ENCODE measurements at places on chromosomes 6 and 20.

DNA sequence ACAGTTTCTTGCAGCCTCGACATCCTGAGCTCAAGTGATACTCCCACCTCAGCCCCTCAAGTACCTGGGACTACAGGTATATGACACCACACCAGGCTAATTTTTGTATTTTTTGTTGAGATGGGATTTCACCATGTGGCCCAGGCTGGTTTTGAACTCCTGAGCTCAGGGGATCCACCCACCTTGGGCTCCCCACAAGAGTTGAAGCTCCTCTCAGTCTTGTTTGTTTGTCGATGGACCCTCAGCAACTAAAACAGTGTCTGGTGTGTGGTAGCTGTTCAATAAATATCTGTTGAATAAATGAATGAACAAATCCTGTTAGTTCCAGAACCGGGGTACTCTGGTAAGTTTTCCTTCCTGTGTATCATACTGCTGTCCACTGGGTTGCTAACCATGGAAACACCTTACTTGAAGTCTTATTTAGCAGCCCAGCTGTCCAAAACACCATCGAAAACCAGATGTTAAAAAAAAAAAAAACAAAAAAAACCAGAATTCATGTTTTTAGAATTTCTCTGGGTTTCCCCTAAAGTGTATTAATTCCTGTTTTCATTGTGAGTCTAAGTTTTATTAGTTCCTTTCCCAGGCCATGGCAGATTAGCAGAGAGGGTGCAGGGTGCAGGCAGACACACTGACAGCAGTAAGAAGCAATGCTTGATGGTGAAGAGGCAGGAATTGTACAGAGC is 7.8 kb upstream of the EZR start:
- DNase-seq, result no peak

GRCh38 chr6:83470001-83470400 is 39.1 kb upstream of the ME1 start:
- no peak for DNase-seq

DNA sequence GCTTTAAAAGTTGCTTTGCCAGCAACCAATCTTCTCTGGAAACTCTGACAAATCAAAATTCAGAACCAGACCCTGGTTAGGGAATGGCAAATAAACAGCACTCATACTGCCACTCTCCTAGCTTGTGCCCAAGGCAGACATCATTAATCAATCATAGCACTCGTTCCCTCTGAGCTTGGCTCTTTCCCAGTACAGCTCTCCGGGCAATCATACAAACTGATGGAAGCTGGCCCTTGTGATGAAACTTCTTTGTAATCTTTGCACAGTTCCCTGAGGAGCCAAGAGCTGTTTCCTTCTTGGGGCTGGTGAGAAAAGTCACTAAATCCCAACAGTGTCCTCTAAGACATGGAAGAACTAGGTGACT is 34.7 kb downstream of the KIAA1755 start:
- DNase-seq, result no peak

GRCh38 chr20:35883336-35883777 is 70.9 kb downstream of the SCAND1 start:
- no peak for DNase-seq

DNA sequence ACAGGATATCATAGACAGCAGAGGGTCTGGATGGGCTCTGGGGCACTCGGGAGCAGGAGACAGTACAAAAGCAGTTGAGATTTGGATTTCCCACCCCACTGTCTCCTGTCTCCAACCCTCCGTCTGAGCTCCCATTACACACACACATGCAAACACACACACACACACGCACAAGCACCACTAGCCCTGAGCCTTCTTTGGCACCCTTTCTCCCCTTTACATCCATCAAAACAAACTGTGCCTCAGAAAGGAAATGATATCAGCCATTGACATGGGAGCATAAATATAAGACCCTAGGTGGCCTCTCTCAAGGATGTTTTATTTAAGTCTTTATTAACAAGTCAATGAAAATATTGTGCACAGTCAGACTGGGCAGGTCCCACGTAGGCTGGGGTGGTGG is 17.5 kb downstream of the TTBK1 start:
- no peak for DNase-seq

DNA sequence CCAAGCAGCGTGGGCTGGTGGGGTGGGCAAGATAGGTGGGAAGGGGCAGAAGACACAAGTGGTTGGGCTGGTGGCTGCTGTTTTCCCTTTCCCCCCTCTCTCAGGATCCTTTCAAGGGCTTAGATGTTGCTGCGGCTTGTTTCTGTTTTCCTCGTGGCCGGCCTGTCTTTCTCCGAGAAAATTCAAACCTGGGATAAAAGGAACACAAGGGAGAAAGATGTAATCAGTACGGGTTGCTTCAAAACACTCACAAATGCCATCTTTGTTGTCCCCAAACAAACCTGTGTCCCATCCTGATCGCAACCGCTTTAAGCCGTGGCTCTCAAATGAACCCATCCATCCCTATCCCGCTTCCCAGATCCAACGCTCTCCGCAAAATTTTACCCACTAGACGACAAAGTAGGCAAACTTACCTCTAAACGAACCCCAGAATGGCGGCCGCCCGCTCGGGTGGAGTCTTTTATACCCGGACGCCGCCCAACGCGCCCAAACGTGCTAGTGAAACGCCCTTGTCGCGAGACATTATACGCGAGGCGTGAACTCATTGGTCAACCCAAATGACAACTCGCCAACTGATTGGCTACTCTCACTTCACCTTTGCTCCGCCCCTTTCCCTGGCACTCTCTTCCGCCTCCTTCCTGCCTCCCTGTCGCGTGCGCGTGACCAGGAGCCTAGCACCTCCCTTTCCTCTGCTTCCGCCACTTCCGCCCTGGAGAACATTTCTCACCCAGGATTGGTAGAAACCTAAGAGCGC is at the start of gene PPP1R10:
PPP1R10 (minus strand) TSS at position 433 of the 754 bp plus-strand sequence. CDS start 7,299 bp downstream, outside the sequence.
- DNase-seq, result peak; percentile 99

GRCh38 chr6:21413428-21413827 is 180.1 kb upstream of the SOX4 start:
- DNase-seq, result no peak

DNA sequence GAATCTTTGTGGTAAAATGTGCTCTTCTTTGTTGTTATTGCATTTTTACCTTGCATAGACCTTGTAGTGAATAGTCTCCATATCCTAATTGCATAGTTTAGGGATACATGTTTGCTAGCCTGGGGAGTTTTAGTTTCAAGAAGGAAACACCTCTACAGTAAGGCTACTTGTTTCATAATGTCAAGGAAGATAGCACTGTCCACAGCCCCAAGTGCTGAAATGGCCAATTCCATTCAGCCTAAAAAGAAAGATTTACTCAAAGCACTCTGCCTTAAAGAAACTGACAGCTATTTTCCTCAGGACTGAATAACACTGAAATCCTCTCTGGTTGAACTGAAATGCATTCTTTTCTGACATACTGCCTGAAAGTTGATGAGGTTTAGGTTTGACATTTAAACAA is 2.6 kb downstream of the HCRTR2 start:
- no peak for DNase-seq

DNA sequence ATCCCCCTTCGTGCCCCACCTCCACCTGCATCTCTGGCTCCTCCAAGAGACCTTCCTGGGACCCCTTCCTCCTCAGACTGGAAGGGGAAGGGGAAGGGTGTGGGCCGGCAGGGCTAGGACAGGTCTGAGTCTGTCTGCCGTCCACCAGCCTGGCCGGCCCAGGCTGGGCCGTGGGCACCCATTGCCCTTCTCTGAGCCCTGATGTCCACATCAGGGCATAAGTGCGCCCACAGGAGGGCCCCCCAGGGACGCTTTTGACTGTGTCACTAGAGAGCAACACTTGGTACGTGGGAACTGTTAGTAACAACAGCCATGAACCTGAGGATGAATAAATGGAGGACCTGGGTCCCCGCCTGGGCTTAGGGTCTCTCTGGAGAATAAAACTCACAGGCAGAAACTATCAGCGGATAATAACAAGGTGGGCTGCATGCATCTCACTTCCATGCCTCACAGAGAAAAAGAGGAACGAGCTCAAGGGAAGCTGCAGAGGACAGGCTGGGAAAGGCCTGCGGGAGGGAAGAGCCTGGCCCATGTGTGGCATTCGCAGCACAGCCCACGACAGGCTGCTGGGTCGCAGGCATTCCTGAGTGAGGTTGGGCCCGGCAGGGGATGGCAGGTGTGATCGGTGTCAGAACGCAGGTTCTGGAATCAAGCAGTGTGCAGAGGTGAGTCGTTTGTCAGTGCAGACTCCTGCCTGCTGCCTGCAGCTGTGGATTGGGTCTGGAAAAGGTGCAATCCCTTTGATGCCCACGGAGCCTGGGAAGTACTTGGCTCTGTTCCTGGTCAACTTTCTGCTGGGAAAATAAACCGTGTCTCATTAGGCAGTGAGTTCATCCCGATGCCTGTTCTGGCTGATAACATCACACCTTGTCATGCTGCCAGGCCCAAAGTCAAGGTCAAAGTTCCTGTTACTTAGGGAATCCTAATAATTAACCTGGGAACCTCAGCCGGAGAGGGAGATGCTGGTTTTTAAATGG is 60.9 kb downstream of the BCAS4 start:
- DNase-seq, result no peak

DNA sequence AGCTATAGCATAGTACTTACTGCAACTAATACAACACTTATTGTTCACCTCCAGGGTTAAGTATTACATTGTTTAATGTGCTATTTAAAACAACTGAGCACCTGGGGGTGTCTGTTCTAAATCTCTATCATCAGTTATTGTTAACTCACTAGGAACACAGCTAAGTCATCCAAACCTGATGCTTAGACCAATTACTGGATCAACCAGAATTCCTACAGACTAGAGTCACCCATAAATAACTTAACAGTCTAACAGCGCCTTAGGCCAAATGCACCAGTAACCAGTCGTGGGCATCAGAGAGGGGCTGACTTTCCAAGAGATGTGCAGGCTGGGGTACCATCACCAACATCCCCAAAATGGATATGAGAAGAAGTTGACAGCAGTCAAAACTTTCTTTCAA is 110.7 kb downstream of the ADTRP start:
- no peak for DNase-seq

GRCh38 chr6:148235446-148235845 is 107.2 kb upstream of the SASH1 start:
- no peak for DNase-seq

DNA sequence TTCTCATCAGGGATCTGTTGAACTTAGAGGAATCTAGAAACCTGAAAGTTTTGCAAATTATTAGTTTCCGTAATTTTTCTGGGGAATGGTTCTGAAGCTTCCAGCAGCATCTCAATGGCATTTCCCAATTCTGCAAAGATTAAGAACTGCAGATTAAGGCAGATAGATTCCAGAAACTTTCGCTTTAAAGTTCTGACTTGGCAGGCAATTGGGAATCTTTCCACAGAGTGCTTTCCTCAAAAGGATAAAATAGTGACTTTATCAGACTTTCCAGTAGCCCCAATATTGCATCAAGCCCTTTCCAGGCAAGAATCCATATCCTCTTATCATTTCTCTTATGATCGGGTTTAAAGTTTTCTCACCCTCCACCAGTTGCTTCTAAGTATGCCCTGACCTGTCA is 261.1 kb downstream of the FNDC1 start:
- DNase-seq, result no peak

- DNase-seq, result no peak
These were observed 747.7 kb downstream of the PHF3 start for GRCh38 chr6:64383277-64383676.

GRCh38 chr6:169920359-169921020 is 169.1 kb downstream of the ERMARD start:
- no peak for DNase-seq

DNA sequence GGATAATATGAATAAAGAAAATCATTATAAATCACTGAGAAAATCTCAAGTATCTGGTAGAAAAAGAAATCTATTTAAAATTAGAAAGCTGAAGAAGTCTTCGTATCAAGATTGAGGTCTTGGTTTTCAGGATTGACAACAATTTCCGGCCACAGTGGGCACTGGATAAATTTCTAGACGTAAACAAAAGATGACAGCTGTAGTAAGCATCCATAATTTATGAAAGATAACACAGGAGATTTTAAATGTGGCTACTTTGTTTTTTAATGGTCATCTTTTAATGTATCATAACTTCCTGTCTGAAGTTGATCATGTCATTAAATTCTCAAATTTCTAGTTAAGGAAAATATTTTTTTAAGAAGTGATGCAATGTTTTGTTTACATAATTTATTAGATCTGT is 444.2 kb downstream of the HTR1B start:
- DNase-seq, result no peak

- DNase-seq, result no peak
These were observed 180.5 kb downstream of the OGFRL1 start for GRCh38 chr6:71468841-71469700.

DNA sequence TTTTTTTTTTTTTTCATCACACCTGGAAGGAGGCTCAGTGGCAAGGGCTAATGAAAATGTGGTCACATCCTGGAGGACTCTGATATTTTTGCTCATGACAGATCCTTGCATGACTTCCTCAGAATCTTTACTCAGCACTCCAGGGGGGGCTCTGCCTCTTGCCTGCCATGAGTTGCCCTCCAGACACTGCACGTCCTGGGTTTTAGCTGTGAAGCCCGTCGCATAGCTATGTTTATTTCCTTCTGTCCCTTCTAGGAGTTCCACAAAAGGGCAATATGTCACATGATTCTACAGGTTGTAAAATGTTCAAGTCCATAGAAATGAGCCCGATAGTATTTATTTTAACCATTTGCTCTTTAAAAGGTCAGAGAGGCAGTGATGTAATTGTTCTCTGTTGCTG is 18.2 kb downstream of the MAS1 start:
- DNase-seq, result no peak

DNA sequence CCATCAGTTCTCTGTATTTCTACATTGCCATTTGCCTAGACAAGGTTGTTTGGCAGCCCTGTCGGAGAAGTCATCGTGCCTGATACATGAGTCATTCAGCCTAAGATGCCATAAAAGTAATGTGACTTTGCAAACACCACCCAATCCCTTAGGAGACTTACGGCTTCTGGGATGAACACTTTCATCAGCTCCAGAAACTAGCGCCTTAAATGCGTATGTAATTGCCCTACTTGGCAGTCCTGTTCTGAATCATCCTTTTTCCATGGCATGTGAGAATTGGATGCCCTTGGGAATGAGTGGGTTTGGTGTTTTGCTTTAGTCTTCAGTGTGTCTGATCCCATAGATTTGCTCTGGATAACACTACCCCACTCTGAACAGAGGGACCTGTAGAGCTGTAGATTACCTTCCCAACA is 158.5 kb downstream of the SASH1 start:
- DNase-seq, result no peak

GRCh38 chr6:73870907-73871306 is 174.9 kb downstream of the CD109 start:
- DNase-seq, result no peak

- DNase-seq, result no peak
These were observed 64.2 kb upstream of the MAP3K4 start for GRCh38 chr6:160927416-160927815.

GRCh38 chr20:1287306-1287705 is 21.2 kb downstream of the SNPH start:
- peak; percentile 40 for DNase-seq

- DNase-seq, result no peak
These were observed 279.6 kb downstream of the NRN1 start for GRCh38 chr6:5726976-5727718.

GRCh38 chr6:155311086-155311485 is 3.2 kb downstream of the TFB1M start:
- DNase-seq, result no peak
